ENCODE measurements at places on chromosomes 1 and 21.

DNA sequence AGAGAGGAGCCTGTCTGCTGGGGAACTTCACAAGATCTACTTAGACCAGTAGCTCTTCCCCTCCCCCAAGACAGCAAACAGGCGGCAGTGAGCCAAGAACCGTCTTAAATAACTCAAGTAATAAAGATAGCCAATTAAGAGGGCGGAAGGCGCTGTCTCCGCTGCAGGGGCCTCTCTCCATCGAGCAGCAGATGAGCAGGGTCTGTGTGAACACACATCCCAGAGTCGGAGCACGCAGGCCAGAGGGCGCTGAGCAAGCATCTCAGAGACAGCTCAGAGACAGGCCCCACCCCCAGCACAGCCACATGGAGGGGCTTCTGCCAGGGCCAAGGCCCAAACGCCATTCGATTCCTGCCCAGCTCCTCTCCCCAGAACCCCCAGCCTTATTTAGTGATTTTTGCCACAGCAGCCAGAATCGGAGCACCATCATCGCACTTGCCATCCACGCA, 11.1 kb downstream of the IFFO2 start:
- DNase-seq: no peak

- no peak for DNase-seq
These were observed 85.7 kb downstream of the ITPKB start for GRCh38 chr1:226653311-226653921.

GRCh38 chr1:210596641-210597040, 267.9 kb downstream of the HHAT start:
- DNase-seq: no peak

GRCh38 chr1:82065916-82066315, 265.2 kb downstream of the ADGRL2 start:
- no peak for DNase-seq

DNA sequence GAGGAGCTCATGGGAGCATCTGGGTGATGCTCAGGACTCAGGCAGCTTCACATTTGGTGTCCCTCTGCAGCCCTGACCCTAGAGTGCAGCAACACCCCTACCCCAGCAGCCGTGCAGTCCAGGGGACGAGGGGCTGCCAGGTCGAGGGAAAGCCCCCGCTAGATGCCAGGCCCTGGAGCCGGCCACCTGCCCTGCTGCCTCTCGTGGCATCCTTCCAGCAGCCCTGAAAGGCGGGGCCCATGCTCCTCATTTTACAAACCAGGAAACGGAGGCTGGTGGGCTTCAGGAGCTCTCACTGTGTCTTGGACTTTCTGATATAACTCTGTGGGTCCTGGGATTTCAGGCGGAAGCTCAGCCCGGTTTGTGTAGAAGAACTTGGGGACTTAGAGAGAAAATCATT, 120.5 kb upstream of the WNT4 start:
- DNase-seq: no peak

All from NCI-H526 (cell line).